ENCODE measurements at places on chromosomes 12 and 14.

- no peak for DNase-seq
These were observed 91.0 kb upstream of the TRAF3 start for GRCh38 chr14:102686196-102686801.

GRCh38 chr12:120971299-120972180 is 6.8 kb upstream of the HNF1A start:
- DNase-seq = peak; percentile 75

DNA sequence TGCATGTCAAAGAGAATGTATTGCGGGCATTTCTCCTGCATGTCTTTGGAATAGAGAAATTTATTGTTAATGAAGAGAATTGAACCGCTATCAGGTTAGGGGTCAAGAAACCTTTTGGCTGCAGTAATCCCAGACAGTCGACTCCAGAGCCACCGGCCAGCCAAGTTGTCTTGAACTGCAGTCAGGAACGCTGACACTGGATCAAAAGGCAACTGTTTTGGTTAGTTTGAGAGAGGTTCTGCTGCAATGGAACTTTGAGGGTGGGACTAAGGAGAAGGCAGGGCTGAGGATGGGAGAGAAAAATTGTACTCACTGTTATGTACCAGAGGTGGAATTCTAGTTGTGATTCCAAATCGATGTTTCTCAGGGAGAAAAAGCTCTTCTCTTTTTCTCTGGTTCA is 28.2 kb downstream of the PPFIBP1 start:
- DNase-seq = no peak

DNA sequence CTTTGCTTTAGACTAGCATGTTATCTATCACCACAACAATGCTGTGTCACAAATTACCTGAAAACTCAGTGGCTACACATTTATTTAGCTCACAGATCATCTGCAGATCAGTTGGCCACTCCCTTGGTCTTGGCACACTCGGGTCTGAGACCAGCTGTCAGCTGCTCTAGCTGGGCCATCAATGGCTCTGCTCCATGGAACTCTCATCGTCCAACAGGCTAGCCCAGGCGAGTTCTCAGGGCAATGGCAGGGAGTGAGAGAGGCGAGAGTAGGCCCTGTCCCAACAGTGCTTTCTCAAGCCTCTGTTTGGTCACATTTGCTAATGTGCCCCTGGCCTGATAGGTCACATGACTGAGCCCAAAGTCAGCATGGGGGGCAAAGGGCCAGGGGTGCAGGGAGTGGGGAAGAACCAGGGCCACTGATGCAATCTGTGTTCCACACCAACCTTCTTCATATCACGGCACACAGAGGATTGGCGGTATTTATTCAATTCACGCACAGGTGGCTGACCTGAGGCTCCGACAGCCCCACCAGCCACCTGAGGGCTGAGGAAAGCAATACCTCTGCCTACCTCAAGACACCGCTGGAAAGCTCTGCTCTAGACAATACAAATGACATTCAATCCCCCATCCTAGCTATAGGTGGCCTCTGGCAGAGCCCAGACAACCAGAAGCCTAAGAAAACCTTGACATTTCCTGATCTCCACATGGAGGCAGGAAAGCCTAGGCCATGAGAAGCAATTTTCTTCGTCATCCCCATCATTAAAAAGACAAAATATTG is 82.5 kb downstream of the NT5DC3 start:
- no peak for DNase-seq

GRCh38 chr14:74459289-74459946 is 33.4 kb upstream of the SYNDIG1L start:
- DNase-seq = no peak

- no peak for DNase-seq
These were observed 726.2 kb downstream of the SLC6A15 start for GRCh38 chr12:84186433-84186832.

GRCh38 chr12:130051900-130052299 is 110.4 kb upstream of the FZD10 start:
- DNase-seq = no peak
